AG08396 (cell line): ENCODE measurements at places on chromosomes 12 and 14.

DNA sequence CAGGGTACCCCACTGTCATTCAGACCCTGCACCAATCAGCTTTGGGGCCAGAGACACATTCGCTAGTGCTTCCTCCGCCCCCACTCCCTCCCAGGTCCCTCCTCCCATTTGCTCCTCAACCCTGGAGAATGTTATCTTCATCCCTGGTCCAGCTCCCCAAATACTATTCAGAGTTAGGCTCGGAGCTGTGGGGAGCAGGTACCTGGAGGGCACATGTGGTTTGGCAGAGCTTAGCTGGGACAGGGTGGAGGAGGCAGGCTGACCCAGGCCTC, 19.5 kb downstream of the VSX2 start:
- no peak for DNase-seq

DNA sequence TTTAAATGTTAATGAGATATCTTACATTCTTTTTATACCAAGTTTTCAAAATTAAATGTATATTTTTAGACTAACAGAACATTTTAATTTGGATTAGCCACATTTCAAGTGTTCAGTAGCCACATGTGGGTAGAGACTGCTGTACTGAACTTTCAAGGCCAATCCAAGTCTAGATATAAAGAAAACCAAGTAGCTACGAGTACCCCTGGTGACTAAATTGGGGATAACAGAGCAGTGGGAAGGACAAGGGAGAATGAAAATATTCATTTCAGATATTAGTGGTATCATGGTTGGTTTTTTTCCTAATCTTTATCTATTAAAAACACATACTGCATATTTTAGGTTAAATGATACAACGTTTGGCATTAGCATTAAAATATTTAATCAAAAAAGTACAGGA, 69.4 kb upstream of the RHOJ start:
- no peak for DNase-seq

- DNase-seq: no peak
These were observed 16.4 kb upstream of the LMO3 start for GRCh38 chr12:16622338-16622737.

DNA sequence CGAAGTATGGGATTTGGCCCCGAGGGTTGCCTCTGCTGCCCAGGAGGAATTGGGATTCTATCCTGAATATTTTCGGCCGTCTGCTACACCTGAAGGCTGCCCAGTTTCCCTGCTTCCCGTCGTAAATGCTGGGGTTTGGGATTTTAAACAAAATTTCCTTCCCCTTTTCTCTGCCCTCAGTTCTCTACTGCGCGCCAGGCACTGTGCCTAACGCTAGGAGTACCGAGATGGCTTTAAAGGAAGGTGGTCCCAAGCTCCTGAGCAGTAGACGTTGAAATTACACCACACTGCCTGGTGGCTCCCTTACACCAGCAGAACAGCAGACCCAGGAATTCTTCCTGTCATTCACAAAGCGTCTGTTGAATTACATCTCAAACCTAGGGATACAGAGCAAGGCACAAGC, 566 bp upstream of the PRDM4 start:
- no peak for DNase-seq

DNA sequence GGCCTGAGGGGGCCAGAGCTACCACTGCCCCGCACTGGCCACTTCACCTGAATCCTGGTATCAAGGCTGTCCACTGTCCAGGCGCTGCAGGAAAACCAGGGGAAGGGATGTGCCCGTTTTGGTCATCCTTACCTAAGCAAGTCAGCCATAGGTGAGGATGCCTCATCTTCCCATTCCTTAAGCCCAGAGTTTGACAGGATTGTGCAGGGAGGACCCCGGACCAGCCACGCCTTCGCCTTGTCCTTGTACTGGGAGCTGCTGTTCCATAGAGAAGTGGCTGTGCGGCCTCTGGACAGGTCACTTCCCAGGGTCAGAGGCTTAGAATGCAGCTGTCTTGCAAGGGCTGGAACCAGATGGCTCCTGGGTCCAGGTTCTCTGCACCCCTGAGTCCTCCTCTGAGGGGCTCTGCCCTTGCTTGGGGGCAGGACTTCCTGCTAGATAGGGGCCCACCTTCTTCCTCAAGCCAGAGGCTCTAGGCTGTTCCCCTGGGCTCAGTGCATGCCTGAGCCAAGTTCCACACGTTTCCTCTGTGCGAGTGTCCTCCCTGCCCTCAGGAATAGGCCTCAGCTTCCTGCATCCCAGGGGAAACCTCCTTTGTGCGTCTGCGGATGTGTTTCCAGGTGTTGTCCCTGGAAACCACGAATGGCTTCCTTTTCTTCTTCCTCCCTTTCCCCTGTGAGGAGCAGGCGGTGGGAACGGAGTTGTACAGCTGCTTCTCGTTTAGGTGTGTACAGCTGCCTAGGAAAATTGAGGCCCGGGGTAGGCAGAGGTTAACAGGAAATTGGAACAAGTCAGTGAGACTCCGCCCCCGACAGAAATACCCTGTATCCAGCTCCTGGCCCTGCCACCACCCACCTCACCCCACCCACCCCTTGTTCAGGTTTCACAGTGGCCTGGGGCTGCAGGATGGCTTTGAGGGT, 54.3 kb upstream of the RIN3 start:
- DNase-seq: no peak

DNA sequence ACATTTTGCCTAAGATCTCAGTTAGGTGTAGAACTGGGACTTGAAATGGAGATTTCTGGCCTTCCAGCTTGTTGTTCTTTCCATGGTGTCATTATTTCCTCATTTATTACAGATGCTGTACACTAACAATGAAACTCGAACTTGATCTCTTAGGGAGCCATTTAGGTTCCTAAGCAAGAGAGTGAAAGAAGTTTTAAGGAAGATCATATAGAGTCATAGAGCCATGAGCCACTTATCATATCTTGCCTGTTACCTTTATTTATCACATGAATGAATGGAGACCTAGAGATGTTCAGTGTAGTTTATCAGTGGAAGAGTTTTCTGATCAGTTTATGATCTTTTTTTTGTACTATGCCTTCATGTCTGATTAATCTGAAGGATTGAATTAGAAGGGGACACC, 9.9 kb downstream of the HELB start:
- no peak for DNase-seq

DNA sequence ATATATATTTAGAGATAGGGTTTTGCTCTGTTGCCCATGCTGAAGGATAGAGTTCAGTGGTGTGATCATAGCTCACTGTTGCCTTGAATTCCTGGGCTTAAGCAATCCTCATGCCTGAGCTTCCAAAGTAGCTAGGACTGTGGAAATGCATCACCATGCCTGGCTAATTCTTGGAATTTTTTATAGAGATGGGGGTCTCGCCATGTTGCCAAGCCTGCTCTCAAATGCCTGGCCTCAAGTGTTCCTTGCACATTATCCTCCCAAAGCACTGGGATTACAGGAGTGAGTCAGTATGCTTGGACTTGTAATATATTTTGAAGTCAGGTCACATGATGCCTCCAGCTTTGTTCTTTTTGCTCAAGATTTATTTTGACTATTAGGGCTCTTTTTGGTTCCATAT, 178.0 kb downstream of the RPAP3 start:
- no peak for DNase-seq

DNA sequence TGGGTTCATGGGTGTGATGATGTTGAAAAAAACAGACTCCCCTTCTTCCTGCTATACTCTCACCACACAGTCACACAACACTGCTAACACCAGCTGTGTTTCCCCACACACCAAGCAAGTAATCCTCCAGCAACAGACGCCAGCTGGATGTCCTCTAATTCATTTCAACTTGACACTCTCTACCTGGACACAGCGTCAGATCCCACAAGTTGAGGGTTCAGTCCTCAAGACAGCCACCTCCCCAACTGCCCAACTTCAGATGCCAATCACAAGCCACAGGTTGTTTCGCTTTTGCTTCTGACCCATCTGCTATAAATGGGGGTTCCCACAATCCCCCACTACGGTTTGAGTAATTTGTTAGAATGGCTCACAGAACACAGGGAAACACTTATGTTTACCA, 49.3 kb downstream of the TMEM30B start:
- no peak for DNase-seq

DNA sequence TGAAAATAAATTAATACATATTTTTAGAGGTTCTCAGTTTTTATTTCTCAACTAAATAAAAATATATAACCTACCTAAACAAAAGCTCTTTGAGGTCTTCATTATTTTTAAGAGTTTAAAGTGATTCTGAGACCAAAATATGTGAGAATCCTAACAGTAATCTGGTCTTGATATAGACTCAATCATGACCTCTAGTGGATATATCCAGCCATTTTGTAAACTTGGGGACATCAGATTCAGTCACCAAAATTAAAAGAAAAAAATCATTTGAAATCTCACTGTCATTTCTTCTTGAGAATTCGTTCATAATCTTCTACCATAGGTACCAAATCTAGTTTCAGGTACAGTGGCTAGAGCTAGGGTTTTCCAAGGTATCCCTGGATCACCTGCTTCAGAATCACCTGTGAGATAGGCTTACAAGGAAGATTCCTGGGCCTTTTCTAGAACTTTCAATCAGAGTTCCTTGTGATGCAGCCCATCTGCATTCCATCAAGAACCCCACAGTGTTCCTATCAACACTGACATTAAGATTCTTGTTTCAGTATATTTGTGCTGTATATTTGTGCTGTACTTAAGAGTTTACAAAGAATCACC, 214.9 kb downstream of the ADAMTS20 start:
- peak; percentile 10 for DNase-seq

DNA sequence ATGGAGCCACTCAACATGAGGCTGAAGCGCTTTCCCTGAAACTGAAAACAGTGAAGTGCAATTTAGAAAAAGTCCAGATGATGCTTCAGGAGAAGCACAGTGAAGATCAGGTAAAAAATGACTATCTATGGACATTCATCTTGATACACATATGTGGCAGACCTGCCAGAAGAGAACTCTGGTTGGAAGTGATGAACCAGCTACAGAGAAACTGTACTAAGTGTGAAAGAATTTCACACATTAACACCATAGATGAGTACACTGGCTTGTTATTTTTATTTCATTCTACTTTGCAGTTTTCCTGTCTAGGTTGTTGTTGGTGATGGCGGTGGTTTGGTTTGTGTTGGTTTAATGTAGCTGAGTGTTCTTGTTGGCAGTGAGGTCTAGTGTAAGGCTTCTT, 174.7 kb downstream of the ESR2 start:
- DNase-seq: no peak

- peak; percentile 23 for DNase-seq
These were observed 108.2 kb upstream of the SLC38A4 start for GRCh38 chr12:46933947-46934346.

GRCh38 chr14:101758913-101759593, 2.5 kb upstream of the PPP2R5C start:
- no peak for DNase-seq

- no peak for DNase-seq
These were observed 46.6 kb upstream of the VPS33A start for GRCh38 chr12:122312926-122313325.

- no peak for DNase-seq
These were observed 79.8 kb downstream of the GLT1D1 start for GRCh38 chr12:128933039-128933438.

GRCh38 chr12:1507308-1507707, 87.1 kb downstream of the FBXL14 start:
- no peak for DNase-seq

DNA sequence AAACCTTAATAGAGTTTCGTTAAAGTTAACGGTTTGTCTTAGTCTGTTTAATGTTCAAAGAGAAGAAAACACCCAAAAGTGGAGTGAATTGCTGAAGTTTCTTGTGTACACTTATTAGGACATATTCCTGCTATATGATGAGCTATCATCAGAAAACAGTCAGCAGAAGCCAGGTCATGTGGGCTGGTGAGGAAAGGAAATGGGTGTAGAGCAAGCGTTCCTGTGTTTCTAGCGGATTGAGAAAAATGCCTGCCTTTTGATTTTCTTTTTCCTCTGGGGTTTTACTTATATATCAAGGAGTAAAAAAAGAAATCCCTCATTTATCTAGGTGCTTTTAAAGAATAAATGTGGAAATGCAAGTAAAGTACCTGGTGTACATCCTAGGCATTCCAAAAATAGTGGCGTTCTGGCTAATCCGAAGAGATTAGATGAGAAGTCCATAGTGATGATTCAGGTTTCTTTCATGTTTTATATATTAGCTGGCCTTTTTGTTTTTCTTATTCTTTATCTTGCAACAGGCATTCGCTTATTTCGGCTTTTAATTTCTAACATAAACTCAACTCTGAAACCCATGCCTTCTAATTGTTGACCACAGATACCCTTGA, 50.7 kb downstream of the FLRT2 start:
- no peak for DNase-seq

DNA sequence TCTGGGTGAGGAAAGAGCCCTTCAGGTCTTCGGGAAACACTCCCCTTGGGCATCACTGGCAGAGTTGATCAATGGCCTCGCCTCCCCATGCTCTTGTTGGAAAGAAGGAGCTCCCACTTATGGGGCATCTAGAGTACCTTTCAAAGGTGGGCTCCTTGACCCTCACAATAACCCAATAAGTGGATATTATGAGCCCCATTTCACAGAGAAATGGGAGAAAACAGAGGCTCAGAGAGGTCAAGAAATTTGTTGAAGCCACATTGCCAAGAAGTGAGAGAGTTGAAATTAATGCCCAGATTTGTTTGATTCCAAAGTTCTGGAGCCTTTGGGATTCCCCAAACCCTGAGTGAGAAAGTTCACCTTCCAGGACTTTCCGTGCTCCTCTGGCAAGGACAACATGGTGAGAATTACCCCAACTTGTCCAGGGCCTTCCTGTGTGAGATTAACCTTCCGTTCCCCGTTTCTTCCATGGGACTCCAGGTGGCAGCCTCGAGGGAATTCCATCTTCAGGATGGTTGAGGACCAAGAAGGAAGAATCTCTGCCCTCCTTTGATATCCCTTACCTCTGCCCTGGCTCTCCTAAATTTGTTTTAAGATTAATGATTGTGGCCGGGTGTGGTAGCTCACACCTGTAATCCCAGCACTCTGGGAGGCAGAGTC, 7.5 kb upstream of the CHD4 start:
- DNase-seq: no peak

DNA sequence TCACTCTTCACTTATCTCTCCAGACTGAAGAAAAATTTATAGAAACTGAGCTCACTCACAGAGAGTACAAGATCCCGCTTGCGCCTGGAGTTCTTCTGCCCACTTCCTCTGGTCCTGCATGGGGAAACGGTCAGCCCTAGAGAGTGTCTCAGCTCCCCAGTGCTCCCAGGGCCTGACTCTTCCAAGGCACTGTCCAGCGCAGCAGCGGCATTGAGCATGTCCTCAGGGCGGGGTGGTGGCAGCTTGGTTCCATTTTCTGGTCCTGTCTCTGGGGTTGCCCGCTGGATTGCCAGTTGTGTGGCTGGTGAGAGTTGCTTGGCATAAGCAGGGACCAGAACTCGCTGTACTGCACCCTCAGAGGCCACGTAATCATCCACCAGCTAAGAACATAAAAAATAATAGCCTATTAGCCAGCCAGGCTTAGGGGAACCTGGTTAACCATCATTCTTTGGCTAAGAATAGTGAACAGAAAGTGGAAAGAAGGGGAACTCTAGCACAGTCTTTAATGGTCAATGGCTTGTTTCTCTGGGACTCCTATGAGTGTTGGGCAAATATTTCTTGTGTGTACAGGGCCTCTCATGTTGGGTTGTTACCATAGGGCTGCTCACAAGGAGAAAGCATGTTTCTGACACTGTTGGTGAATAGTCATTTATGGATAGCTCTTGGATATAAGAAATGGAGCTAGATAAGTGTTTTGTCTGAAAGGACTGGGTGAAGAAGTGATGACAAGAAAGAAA, 13.7 kb upstream of the AJUBA start:
- DNase-seq: no peak
